ENCODE measurements at places on chromosomes 16 and 17.

- DNase-seq, result no peak
Observed at GRCh38 chr17:37697381-37697780, 47.5 kb downstream of the HNF1B start.

DNA sequence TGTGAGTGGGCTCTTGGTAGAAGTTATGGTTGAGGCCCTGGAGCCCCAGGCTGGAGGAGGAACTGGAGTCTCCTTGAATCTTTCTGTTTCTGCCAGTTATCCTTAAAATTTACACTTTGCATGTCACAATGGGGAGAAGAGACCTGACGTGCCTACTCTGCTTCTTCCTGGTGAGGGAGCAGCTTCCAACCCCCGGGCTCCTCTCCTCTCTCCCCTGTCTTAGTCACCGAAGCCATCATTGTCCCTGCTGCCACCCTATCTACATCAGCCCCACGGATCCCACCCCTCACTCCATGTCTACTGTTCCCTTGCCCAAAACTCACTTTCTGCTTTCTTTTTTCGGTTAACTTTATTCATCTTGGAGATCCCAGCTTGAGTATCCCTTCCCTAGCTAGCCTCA, 17.6 kb downstream of the DNAJA3 start:
- DNase-seq, result no peak

DNA sequence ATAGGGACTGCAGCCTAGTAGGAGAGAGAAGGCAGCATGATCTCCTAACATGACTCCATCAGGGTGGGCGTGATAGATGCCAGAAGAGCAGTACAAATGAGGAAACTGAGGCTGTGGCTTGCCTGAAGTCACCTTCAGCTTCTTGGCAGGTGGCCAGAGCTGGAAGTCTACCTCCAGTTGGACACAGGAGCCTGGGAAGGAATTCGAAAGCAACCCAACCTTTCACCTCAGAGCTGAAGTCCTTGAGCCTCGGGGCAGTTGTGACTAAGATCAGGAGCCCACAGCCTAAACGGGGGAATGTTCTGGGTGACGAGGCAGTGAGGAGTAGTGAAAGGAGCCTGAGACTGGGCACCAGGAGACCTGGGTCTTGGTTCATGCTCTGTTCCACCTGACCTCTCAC, 9.4 kb upstream of the SLC52A1 start:
- DNase-seq, result no peak

DNA sequence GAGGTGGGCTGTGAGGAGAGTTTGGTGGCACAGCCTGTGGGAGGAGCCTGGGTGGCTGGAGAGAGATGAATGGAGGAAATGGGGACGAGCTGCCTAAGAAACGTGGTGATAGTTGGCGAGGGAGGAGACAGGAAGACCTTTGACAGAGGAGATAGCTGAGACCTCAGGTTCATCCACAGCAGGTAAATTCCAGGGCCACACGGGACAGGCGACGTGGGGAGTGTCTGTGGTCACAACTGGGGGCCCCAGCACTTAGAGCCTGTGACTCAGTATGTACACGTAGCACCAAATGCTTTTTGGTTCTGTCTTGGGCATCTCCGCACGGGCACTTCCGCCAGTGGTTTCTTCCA, 7.7 kb downstream of the MINK1 start:
- DNase-seq, result no peak

GRCh38 chr17:71948703-71949422, 172.0 kb upstream of the SOX9 start:
- DNase-seq, result no peak

DNA sequence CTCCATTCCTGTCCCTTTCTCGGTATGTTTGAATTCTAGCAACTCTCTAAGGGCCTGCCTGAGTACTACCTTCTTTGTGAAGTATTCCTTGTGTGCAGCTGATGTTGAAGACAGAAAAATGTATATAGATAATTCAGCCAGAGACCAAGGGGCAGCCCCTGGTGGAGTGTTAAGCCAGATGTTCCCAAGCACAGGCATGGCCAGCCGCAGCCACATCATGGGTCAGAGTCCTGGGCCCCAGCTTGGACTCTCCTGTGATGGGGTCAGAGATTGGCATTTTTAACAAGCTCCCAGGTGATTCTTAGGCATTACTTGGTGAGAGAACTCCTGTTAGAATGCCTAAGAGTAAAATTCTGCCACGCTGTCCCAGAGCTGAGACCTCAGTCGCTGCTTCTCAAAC, 100.8 kb downstream of the IRF8 start:
- DNase-seq, result no peak

DNA sequence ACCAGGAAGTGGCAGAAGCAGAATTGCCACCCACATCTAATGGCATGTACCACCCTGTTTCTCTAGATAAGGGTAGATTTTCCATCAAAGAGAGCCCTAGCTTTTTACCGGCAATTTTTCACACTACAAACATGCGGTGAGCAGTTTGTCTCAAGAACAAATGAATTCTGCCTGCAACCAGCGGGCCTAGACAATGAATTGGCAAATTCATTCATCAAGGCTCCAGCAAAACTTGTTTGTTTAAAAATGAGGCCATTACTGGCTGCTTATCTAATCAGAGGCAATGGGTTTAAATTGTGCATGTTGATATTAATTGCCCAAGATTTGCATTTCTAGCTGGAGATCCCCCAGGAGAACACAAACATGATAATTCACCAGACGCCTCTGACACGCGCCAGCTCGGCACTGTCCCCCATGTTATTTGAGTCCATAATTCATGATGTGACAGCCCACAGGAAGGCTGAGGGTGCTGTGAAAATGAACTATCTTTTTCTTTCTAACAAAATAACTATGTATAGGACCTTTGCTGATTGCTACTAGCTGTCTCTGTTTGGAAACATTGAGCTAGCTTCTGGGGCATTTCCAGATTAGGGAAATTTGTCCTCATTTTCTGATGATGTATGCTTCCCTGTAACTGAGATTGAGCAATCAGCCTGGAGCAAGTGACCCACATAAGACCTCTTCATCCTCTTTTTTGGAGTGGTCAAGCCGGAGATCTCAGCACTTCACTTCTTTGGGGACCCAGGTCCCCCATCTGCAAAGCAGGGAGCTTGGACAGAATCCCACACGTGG, 80.8 kb downstream of the CNGB1 start:
- no peak for DNase-seq

GRCh38 chr17:42016411-42016831, 818 bp downstream of the DNAJC7 start:
- DNase-seq, result no peak

DNA sequence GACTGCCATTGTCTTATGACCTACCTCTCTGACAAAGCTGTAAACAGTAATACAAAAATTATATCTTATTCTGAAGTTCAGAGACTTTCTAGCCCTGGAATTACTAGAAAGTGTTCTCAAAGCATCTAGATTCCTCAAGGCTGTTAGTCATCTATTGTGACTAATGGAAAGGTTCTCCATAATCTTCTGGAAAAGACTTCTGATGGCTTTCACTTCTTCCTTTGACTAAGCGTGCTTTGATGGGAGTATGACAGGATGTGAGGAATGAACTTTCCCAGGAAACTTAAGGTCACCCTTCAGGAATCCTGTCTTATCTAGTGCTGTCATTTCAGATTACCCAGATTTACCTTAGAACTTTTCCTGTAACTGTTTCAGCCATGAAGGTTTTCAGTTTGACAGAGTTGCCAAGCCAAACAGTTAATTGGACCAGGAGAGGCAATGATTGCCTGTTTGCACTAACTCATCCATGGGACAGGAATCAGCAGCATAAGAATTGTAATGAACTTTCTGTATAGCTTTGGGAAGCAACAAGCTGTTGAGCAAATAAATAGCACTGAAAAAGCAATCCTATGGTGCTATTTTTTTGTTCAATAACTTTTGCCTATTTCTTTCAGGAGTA, 43.5 kb downstream of the AP2B1 start:
- no peak for DNase-seq

GRCh38 chr17:61205931-61206330, 193.7 kb upstream of the TBX2 start:
- no peak for DNase-seq

GRCh38 chr17:49968405-49969133, 421 bp upstream of the DLX4 start:
- DNase-seq, result peak; percentile 57

GRCh38 chr17:41096055-41096454, 1.9 kb downstream of the KRTAP4-8 start:
- DNase-seq, result no peak

GRCh38 chr16:22705799-22706198, 108.2 kb upstream of the HS3ST2 start:
- DNase-seq, result no peak

- no peak for DNase-seq
Observed at GRCh38 chr16:51985126-51985525, 561.8 kb downstream of the TOX3 start.

DNA sequence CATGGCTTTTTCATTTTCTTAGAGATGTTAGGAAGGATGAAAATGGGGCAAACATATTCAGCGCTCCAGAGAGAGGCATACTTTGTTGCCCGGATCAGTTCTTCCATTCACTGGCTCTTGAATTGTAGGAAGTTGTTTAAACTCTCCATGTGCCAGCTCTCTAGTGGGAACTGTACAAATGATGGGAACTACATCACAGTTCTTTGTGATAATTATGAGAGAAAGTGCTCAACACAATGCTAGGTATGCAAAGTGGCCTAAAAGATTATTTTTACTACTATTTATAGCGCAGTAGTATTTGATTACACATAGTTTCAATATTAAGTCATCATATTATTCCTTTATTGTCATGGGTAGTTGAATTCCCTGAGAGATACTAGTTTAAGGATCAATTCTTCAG, 268.5 kb downstream of the RBFOX1 start:
- no peak for DNase-seq

GRCh38 chr17:46791531-46791930, 27.0 kb downstream of the WNT3 start:
- DNase-seq, result no peak

- DNase-seq, result no peak
Observed at GRCh38 chr17:49691677-49692191, 13.8 kb upstream of the SPOP start.

DNA sequence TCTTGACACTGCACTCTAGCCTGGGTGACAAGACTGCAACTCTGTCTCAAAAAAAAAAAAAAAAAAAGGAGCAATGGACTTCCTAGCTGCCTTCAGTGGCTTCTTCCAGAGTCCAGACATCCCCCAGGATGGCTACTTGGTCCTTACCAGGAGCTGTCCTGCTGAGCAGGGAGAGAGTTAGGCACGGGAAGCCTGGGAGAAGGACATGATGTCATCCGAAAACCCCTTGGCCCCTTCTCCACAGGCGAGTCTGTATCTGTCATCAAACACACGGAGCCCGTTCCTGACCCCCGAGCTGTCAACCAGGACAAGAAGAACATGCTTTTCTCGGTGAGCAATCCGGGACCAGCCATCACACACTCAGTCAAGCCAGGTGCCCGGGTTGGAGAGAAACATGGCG, 8.7 kb downstream of the ATP2A1 start:
- no peak for DNase-seq

- DNase-seq, result no peak
Observed at GRCh38 chr17:30236766-30237165, 1.3 kb upstream of the SLC6A4 start.

DNA sequence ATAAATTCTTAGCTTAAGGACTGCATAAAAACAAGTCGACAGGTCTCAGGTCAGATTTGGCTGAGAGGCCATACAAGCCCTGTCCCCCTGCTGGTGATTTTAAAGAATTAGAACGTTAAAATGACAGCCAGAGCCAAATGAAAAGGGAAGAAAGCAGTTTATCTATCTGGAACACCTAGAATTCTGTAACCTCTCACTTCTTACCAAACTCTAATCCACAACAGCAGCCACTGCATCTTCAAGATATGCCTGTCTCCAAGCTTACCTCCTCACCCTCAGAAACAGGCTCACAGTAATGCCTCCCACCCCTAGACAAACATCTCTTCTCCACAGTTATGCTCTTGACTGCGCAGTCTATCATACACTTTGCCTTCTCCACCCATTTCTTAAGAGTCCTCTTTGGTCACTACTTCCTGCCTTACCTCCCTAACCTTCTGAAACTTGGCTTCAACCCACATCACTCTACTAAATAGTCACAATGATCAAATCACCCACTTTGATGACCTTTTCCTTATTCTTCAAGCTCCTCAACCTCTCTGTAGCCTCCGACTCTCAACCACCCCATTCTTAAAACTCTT, 14.2 kb downstream of the ANKFY1 start:
- DNase-seq, result no peak

GRCh38 chr16:3882531-3882930, 2.0 kb upstream of the CREBBP start:
- DNase-seq, result no peak

- no peak for DNase-seq
Observed at GRCh38 chr16:66274335-66275110, 92.0 kb upstream of the CDH5 start.

DNA sequence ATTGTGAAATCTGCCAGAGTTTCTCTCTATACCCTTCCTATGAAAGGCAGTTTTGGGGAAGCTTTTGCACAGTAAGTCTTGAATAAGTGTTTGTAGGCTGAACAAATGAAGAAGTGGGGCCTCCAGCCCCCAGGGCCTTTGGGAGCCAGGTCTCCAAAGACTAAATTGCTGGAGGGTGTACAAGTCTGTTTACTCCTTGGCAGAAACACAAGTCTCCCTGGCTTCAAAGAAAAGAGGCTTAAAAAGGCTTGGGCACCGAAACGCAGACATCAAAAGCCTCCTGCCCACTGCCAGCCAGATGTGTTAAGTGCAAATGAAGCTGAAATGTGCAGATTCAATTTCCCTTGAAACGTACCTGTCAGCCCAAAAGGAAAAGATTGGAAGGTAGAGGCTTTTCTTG, 146.3 kb downstream of the TMEM132E start:
- DNase-seq, result no peak

Measured in NCI-H774 (cell line).